NCI-H1092 treated with DMSO at 0.1 percent for 48 hours (cell line): ENCODE measurements at places on chromosomes 3 and 15.

- no peak for DNase-seq
Observed at GRCh38 chr15:85934691-85935090, 140.0 kb upstream of the KLHL25 start.

GRCh38 chr3:193910886-193911738, 224.8 kb upstream of the HES1 start:
- DNase-seq = no peak

DNA sequence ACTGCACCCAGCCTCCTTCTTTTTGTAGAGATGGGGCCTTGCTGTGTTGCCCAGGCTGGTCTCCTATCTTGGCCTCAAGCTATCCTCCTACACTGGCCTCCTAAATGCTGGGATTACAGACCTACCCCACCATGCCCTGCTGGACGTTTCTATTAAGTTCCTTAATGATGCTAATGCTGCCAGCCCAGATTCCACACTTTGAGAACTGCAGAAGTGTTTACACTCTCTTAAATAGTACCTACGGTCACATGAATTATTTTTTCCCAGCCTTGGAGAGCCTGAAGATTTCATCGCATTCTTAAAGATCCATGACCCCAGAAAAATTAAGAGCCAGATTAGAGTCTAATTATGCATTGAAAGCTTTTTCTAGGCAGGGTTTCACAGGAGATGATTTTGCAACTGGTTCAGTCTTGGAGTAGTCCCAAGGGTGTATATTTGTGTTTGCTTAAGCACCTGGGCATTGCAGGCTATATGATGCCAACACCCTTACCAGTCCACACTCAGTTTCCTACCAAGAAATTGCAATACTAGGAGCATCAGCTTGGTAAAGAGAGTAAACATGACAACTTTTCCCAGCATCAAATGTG, 36.6 kb downstream of the TM4SF4 start:
- DNase-seq = no peak

DNA sequence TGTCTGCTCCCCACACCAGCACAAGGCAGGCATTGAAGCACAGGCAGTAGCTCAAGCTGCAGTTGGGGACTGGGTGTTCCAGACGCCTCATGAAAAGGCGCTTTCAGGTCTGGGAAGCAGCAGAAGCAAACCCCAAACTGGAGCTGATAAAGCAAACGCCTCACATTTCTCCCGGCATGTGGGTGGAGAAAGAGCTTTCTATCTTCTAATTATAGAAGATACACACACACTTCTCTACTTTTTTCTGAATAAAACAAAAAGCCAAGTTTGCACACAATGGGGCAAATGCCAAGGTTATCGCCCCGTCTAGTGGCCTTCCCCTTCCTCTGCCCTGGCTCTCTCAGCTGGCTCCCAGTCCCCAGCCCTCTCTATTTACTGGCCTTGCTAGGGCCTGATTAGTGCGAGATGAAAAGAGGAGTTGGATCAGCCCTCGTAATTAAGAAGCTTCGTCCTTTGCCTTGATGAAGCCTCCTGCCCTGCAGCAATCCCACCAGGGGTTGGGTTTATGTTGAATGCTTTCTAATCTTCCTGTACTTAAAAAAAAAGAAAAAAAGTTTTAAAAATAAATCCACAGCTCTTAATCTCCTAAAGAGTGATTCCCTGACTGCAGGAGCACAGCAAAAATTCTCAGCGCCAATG, 120.2 kb downstream of the MEGF11 start:
- no peak for DNase-seq

DNA sequence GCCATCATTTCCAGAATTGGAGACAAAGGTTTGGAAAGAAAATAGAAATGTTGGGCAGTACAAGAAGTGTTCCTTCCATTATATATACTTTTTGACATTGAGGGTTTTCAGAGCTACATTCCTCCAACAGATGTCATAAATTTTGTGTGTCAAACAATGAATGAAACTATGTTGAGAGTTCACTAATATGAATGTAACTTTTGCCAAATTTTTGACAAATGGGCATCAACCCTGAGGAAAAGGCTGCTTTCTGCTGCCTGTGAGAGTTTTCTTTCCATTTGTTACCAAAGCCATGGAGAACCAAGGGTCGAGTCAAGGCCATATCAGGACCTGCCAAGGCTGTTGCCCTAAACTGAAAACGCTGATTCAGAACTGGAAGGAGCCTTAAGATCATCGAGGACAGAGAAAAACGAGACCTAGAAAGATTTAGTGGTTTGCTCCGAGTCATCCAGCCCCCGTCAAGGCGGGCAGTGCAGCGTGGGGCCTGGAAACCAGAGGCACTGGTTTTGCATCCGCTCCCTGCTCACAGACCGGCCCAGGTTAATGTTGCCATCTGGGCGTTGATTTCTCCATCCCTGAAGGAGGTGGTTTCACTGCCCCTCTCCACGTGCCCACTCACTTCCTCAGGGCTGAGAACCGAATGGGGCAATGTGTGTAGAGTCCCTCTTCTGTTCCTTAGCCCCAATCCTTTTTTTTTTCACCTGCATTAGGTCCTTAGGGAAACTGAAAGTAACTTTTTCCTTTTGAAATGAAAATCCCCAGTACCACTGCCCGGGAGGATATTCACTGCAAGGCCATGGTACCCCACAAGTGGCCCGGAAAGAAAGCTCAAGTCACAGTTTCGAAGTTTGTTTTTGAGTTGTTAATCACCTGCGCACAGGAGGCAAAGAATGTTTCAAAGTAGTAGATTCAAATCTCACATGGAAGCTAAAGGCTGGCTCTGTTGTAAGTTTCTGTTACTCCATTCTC, 32.8 kb downstream of the TPM1 start:
- no peak for DNase-seq

- no peak for DNase-seq
Observed at GRCh38 chr15:67114846-67115585, 49.6 kb downstream of the SMAD3 start.

DNA sequence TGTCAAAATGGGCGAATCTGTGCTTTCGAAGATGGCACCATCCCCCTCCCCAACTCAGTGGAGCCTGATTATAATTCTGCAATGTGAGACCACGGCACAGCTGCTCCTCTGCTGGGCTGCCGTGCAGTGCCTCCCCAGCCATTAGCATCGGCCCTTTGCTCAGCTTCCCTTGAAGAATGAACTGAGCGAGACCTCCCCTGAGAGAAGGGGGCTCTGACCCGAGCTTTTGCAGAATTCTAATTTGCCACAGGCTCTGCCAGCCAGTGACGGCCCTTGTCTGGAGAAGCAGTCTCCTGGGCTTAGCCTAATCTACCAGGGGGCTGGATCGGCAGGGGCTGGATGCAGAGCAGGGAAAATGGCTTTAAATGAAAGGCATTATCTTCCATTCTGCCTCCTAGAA, 57.2 kb downstream of the GLDN start:
- DNase-seq = no peak

GRCh38 chr3:196992461-196993065, 23.9 kb upstream of the PIGZ start:
- no peak for DNase-seq

DNA sequence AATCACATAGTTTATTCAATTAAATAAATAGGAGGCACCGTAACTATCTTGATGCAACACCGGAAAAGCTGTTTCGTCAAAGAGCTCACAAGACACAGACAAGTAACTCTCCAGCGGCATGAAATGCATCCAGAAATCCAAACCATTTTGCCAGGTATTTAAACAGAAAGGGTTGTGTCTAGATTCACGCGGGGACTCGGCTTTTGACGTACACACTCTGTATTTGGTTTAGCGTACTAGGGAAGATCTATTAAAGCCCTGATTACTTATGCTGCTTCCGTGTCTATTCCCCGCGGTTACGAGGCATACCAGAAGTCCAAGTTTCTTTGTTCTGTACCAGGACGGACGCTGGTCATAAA, 718 bp downstream of the BNIP2 start:
- no peak for DNase-seq

DNA sequence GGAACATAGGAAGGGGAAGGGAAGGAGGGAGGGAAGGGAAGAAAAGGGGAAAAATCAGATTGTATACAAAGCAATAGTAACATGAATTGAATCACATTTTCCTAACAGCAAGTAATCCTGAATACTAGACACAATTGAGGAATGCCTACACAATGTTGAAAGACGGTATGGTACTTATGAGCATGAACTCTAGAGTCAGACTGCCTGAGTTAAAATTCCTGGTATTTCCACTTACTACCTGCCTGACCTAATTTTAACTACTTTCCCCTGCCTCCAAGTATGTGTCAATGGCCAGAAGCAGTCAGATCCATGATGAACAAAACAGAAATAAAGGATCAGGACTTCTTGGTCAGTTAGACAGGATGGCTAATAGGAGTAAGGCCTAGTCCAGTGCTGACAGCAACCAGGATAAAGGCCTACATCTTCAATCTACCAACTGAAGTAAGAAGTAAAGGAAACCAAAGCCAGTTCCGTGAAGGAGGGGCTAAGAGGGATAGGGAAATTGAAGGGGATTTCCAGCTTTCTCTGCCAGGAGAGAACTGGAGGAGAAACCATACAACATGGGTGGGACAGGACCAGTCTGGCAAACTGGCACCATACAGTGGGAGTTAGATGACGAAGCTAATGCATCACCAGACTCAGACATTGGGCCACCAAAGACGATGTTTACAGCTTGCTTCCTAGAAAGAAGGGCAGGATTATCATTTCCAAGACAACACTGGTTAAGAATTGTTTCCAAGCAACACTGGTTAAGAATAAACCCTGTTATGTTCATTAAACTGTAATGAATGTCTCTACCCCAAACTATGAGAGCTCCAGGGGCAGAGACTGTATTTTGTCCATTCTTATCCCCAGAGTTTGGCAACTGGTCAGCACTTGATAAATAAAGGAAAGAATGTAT, 151.6 kb upstream of the UBE2E2 start:
- DNase-seq = no peak

GRCh38 chr3:106823701-106824100, 553.5 kb upstream of the CCDC54 start:
- no peak for DNase-seq

GRCh38 chr3:59654480-59655417, 604.9 kb upstream of the CFAP20DC start:
- DNase-seq = no peak

DNA sequence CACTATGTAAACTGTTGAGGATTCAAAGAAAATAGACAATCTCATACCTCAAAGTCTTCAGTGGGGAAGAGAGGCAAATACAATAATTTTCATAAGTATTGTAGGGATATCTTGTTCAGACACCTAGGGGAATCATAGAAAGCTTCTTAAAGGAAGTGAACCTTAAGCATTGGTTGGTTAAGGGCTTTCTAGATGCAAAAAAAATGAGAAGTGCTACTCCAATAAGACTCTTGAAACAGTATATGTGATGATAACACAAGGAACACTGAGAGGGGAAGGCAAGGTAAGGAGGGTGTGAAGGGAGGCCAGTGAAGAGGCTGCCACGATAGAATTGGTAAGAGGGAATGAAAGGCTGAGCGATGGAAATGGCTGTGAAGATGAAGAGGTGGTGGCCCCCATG, 104.1 kb downstream of the TPRG1 start:
- DNase-seq = no peak

- no peak for DNase-seq
Observed at GRCh38 chr3:134347551-134347950, 26.7 kb downstream of the AMOTL2 start.

DNA sequence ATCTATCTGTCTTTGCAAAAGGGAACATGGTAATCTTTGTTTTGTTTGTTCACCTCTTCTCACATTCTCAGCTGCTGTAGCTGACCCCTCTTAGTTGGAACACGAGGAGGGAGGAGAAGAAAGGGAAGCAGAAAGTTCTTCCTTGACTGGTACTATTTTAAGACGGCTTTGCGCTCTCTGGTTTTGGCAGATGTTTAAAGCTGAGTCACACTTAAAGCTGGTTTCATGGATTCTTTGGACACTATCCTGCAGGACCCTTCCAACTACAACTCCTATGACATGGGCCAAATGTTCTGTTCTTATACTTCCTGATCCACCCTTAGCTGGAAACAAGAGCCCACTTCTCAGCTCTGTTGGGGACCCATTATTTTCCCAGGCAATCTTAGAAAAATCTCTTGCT, 40.6 kb upstream of the FXR1 start:
- DNase-seq = no peak

DNA sequence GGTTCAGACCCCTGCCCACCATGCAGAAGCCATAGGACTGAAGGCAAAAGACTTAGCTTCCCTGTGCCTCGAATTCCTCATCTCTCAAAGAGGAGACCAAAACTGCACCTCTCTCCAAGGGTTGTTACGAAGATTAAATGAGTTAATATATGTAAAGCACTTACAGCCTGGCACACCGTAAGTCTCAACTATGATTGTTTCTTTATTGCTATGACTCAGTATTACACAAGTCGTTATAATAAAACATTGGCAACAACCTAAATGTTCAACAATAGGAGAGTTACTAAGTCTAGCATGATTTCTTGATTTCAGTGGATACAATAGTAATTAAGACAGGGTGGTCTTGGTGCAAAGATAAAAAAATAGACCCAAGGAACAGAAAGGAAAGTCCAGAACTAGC, 19.6 kb upstream of the FGD5 start:
- DNase-seq = no peak

GRCh38 chr3:43996379-43997301, 245.0 kb upstream of the TOPAZ1 start:
- DNase-seq = peak; percentile 62

DNA sequence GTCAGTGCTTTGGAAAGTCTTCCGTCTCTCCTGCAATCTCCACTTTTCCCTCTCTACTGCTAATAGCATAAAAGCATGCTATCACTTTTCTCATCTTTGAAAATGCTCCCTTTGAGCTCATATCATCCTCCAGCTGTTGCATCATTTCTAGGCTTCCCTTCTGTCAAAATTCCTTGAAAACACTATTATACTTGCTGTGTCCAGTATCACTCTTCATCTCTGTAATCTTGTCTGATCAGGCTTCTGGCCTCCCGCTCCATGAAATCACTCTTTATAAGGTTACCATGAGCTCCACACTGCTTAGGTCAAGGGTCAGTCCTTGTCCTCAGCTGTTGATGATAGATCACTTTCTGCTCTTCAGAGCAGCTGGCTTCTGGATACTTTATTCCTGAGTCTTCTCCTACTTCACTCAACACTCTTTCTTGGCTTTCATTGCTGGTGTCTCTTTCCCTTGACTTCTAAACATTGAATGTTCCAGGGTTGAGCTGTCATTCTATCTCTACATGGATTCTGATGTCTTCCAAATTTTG, 50.9 kb upstream of the SPTSSB start:
- no peak for DNase-seq

- DNase-seq = peak; percentile 8
Observed at GRCh38 chr3:109275702-109276293, 40.5 kb downstream of the DPPA2 start.
